ENCODE measurements at places on chromosomes 7 and 10.
A peak's percentile ranks its signal among the peaks of the same experiment; 100 is the strongest.

- no peak for DNase-seq
Observed at GRCh38 chr7:22751341-22751740, 24.3 kb downstream of the IL6 start.

- DNase-seq: no peak
Observed at GRCh38 chr10:59381687-59382086, 19.3 kb upstream of the FAM13C start.

- DNase-seq: no peak
Observed at GRCh38 chr7:15341817-15342216, 220.0 kb downstream of the AGMO start.

- no peak for DNase-seq
Observed at GRCh38 chr7:117780832-117781231, 92.4 kb downstream of the CTTNBP2 start.

DNA sequence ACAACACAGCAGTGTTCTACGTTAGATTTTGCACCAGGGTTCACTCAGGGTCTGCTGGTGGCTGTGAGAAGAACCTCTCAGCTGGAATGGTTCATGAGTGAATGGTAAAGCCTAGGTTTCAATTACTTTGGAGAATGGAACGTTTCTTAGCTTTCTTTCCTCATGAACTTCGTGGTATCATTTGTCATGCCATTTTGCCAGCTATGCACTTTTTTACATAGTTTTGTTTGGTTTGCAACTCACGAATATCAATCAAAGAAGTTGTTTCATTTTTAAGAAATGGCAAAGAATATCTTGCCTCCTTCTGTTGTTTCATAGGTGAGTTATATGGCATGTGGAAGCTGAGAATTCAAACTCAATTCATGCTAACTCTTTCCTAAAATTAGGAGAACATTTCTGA is 34.1 kb upstream of the RAB11FIP2 start:
- no peak for DNase-seq

DNA sequence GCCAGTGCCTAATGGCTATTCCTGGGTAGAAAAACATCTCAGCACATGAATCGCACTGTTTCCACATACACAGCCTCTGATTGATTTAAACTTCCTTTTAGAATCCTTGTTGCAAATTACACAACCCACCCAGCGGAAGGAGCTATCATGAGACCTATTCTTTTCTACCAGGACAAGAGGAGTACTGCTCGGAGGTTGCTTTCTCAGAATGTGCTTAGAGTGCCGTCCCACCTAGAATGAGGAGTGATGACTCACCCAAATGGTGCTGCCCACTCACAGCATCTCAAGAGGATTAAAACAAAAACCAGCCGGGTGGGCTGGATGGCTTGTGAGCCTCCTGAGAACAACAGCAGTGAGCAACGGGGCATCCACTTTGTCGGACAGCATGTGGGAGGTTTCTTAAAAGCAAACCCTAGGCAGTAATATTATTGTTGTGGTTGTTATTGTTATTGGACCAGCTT is 128.9 kb downstream of the DGKI start:
- no peak for DNase-seq

DNA sequence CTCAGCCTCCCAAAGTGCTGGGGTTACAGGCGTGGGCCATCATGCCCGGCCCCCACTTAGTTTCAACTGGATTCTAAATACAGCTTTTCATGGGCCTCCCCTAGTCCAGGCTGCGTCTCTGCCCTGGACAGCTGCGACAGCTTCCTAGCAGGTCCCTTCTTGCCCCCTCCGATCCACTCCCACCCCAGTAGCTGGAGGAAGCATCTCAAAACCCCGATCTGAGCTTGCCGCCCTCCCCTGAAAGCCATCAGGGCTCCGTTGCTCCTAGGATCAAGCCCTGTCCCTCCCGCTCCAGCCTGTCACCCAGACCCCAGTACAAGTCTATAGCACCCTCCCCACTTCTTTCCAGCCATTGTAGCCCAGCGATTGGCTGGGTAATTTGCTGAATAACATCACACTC is 64.5 kb downstream of the VWA2 start:
- no peak for DNase-seq

DNA sequence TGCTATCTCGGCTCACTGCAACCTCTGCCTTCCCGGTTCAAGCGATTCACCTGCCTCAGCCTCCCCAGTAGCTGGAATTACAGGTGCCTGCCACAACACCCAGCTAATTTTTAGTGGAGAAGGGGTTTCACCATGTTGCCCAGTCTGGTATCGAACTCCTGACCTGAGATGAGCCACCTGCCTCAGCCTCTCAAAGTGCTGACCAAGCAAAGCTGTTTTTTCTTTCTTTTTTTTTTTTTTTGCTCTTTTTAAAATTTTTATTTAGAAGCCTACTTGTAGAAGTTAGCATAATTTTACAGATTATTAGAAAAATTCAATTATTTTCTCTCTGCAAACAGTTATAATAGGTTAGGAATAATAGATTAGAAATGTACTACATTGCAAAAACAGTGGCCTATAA is 1.2 kb upstream of the FGFBP3 start:
- no peak for DNase-seq

DNA sequence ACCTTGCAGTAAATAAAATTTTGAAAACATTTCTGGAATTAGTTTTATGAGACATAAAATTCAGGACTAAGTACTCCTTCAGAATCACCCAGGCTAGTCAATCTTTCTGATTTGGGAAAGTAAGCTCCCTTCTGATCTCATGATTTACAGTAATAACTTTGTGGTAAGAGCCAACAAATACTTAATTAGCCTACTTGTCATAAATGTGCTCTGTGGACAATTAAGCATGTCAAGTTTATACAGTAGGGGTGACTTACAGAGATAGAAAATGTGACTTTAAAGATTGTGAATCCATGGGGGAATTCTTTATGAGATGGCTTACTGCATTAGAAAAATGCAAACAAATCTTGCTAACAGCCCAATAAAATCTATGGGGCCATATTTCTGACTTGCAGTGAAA is 616.9 kb upstream of the GHITM start:
- no peak for DNase-seq

DNA sequence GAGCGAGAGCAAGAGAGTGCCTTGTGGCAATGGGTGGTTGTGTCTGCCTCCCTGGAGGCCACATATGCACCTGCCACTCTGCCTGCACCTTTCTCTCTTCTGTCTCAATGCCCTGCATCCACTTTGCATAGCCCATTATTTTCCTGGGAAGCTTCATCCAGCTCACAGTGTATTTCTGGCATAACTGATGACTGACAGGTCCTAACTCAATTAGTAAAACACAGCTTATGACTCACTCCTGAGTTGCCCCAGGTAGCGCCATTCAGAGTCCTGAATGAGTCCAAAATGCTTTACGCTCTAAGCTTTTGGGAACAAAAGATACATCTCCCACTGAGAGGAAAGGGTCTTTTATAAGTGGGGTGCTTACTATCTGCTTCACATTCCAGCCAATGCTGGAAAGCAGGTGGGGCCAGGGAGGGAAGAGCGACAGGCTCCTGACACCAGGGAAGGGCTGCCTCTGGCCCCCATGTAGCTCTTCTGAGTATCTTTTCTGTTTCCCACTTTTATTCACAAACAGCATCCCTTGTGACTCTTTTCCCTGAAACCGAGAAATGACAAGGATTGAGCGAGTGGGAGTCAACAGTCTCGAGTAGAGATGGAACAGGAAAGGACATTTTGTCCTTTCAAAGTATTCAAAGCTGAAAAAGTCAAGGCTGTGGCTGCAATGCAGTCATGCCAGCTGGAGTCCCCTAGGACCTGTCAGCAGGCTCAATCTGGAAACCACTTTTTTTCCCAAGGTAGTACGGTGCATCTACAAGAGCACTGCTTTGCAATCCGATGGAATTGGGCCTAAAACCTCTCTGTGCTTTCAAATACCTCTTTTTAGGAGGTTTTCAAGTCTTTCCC is 479.3 kb upstream of the PODXL start:
- DNase-seq: no peak

GRCh38 chr10:110919971-110920881 is 822 bp downstream of the SHOC2 start:
- DNase-seq: no peak

GRCh38 chr7:20503278-20503950 is 112.1 kb upstream of the ABCB5 start:
- no peak for DNase-seq

DNA sequence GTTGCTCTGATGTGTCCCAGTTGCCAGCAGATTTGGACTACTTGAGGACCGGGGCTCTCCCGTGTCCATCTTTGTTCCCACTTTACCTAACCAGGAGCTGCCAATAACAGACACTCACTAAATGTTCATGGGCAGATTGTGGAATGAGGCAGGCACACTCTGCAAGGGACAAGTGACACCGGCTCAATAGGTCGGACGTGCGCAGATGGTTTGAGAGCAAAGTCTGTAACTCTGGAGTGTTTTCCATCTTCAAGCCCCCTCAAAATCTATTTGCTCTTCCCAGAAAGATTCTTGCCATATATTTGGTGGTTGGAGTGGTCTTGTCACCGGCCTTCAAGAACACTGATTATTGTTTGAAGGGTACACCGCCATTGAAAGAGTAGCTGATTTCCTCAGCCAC is 47.2 kb downstream of the THNSL1 start:
- DNase-seq: no peak

- no peak for DNase-seq
Observed at GRCh38 chr7:38682606-38683005, 51.4 kb upstream of the AMPH start.

DNA sequence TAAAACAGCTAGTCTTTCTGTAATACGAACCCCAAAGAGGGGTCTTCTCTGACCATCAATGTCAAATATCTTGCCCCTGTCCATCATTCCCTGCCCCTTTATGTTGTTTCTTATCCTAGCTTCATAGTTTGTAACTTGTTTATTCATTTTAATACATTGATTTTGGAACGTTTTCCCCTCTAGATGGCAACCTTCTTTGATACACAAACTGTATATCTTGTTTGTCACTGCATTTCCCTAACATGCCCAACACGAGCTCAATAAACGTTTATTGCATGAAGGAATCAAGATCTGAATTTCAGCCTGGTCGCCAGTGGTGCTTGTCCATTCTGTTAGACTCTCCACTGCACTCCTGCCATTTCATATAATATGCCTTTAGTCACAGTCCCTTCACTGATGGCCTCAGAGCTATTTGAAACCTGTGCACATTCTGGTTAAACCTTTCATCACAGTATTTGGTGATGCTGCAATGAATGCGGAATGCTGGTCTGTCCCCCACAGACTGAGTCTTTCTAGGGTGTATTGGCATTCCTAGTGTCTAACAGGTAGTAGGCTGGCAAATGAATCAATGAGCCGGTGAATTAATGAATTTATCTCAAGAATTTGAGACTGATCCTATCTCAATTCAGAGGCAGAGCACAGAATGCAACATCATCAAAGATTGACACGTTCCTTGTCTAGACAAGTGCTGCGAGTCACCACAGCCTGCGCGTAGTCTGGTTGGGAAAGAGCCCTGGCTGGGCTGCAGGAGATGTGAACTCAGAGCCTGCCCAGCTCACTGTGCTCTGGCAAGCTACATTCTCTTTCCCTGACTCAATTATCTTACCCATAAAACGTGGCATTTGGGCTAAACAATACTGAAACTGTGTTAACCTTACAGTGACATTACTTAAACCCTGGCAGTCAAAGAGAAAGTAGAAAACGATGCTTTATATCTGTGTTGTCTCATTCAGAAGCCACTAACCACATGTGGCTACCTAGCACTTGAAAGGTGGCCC is 55.2 kb upstream of the FRMD4A start:
- no peak for DNase-seq

DNA sequence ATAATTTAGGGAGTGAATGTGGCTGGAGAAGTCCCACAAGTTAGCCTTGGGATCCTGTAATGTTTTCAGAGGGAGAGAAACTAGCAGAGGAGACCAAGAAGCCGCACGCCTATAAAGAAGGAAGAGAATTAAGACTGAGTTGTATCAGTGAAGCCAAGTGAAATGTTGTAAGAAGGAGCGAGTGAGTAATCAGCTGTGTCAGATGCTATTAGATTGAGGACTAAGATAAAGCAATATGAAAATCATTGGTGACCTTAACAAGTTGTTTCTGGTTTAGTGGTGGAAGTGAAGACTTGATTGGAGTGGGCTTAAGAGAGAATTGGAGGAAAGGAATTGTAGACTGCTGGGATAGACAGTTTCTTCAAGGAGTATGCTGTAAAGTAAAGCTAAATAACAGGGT is 8.8 kb downstream of the CCSER2 start:
- DNase-seq: no peak

- DNase-seq: peak; percentile 79
Observed at GRCh38 chr7:29319719-29320521, 125.3 kb downstream of the CHN2 start.

DNA sequence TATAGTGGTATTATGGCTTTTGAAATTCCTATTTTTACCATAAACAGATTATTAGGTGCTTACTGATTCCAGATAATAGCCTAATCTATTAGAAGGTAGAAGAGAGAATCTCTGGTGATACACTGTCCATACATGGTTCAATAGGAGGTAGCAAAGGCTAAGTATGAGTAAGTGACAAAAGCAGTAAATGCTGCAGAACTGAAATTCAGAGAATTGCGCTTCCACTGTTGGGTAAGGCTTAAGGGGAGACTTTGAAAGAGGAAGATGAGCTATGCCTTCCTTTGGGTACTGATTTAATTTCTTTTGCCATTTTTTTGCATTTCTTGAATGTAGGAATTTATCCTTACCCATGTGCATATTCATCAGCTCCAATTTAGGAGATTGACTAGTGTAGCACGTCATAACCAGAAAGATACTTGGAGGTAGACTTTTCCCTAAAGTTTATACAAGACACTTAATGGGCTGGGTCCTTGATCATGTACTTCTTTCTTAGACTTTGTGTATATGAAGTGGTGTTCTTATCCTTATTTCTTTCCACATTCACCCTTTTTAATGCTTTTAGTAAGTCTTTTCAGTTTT is 15.3 kb downstream of the MKLN1 start:
- DNase-seq: no peak

DNA sequence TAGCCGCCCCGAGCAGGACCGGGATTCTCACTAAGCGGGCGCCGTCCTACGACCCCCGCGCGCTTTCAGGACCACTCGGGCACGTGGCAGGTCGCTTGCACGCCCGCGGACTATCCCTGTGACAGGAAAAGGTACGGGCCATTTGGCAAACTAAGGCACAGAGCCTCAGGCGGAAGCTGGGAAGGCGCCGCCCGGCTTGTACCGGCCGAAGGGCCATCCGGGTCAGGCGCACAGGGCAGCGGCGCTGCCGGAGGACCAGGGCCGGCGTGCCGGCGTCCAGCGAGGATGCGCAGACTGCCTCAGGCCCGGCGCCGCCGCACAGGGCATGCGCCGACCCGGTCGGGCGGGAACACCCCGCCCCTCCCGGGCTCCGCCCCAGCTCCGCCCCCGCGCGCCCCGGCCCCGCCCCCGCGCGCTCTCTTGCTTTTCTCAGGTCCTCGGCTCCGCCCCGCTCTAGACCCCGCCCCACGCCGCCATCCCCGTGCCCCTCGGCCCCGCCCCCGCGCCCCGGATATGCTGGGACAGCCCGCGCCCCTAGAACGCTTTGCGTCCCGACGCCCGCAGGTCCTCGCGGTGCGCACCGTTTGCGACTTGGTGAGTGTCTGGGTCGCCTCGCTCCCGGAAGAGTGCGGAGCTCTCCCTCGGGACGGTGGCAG is at the start of gene MGMT:
MGMT (plus strand) TSS at position 539 of the 656 bp plus-strand sequence.
- peak; percentile 75 for DNase-seq
